ENCODE measurements at places on chromosomes 1 and 21.

GRCh38 chr1:196608390-196609369 lies at the start of gene KCNT2:
TSS of gene KCNT2 (minus strand) at chr1:196608440. CDS start at chr1:196608309, 131 bp downstream.
- DNase-seq = no peak
- H3K4me1 ChIP-seq = peaks cover 5% of the 10 kb centered on the region
- peaks cover 16% of the 10 kb centered on the region for H3K27me3 ChIP-seq
- no peaks in the 10 kb centered on the region for H3K36me3 ChIP-seq
- H3K27ac ChIP-seq = no peak within 1 kb of the TSS

DNA sequence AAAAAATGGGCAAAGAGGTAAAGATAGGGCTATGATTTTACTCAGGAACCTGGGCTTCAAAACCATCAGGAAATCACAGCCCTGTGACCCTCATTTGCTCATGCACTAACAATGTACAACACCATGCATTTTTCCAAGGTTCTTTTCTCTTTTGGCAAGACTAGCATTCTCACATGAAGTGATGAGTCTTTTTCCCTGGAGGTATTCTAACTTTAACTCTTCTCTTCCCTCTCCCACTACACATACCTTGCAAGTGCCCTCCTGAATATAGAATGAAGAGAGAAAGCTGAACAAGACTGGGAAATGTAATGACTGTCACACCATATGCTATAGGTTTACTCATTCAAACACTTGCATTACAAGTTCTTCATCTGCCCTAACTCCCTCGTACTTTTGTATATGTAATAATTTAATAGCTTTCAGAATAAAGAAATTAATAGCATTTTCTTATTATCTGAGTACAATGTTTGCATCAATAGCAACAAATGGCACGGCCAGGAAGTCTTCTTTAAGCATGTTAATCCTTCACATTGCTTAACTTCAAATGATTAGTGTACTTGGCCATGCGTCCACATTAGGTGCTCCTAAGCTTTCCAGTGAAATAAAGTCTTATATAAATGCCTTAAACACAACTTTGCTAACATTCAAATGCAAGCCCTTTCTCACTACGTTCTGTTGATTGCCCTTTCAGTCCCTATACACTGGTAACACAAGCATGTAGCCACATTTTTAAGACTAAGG lies 1.8 kb downstream of the NIBAN1 start:
- H3K36me3 ChIP-seq = no peaks in the 10 kb centered on the region
- no peak for DNase-seq
- H3K27me3 ChIP-seq = no peaks in the 10 kb centered on the region
- peak overlapping the region; percentile 67 for H3K4me3 ChIP-seq
- peaks cover 7% of the 10 kb centered on the region for H3K4me1 ChIP-seq

DNA sequence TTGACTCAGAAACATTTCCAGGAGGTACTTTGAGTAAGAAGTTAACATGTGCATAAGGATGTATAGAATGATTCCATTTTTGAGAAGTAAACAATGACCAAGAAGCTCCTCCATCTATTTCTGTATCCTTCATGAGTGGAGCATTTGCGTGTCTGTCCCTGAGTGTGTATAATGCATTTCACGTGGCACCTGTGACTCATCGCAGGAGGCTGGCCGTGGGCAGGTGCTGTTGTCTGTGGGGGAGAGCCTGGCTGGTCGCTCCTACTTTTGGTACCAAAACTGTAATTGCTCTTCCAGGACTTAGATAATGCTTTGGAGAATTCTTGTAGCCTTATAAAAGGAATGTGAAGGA lies 16.5 kb downstream of the SLC37A1 start:
- H3K27me3 ChIP-seq = no peaks in the 10 kb centered on the region
- H3K4me1 ChIP-seq = peaks cover 26% of the 10 kb centered on the region
- H3K36me3 ChIP-seq = peaks cover 18% of the 10 kb centered on the region
- DNase-seq = no peak
- no peak overlapping the region for H3K4me3 ChIP-seq

- H3K27me3 ChIP-seq = no peaks in the 10 kb centered on the region
- no peaks in the 10 kb centered on the region for H3K4me1 ChIP-seq
- H3K4me3 ChIP-seq = no peak overlapping the region
- no peak for DNase-seq
- H3K36me3 ChIP-seq = no peaks in the 10 kb centered on the region
Measured at GRCh38 chr1:68010543-68010942, 39.9 kb downstream of the DIRAS3 start.

- H3K27me3 ChIP-seq = no peaks in the 10 kb centered on the region
- no peak for DNase-seq
- no peaks in the 10 kb centered on the region for H3K4me1 ChIP-seq
- H3K4me3 ChIP-seq = no peak overlapping the region
- H3K27ac ChIP-seq = no peak overlapping the region
Measured at GRCh38 chr1:99571092-99571734, 74.7 kb upstream of the PALMD start.

All from T-cell (primary cell).